Stimulated activated CD8-positive, alpha-beta memory T cell treated with anti-CD3 and anti-CD28 coated beads, Interleukin-7, amount 100 ng/mL, for 1 hour (primary cell): ENCODE measurements at places on chromosomes 1 and 21.

DNA sequence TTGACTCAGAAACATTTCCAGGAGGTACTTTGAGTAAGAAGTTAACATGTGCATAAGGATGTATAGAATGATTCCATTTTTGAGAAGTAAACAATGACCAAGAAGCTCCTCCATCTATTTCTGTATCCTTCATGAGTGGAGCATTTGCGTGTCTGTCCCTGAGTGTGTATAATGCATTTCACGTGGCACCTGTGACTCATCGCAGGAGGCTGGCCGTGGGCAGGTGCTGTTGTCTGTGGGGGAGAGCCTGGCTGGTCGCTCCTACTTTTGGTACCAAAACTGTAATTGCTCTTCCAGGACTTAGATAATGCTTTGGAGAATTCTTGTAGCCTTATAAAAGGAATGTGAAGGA lies 16.5 kb downstream of the SLC37A1 start:
- DNase-seq: no peak

GRCh38 chr1:44338136-44338535 lies 16.9 kb downstream of the ERI3 start:
- no peak for DNase-seq

GRCh38 chr1:182330303-182330702 lies 61.3 kb downstream of the GLUL start:
- no peak for DNase-seq

- no peak for DNase-seq
Observed at GRCh38 chr1:41905093-41905675, 13.5 kb downstream of the HIVEP3 start.

- no peak for DNase-seq
Observed at GRCh38 chr1:37602750-37603694, 7.3 kb upstream of the GNL2 start.

GRCh38 chr1:42259739-42260064 lies 75.3 kb downstream of the FOXJ3 start:
- DNase-seq: no peak

DNA sequence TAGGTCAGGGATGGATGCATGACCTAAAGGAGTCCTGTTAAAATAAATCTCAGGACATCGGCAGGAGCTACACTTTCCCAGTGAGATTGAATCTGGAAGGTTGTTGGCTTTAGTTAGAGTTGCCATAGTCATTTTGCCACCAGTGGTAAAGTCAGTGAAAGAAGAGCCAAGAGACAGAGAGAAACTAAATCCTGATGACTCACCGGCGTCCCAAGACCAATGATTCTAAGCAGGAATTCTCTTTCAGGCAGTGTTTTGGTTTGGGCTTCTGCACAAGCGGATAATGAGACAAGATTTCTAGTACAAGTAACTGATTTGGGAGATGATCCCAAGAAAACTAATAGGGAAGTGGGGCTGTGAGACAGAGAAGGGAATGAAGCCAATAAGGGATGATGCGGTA lies 88.8 kb upstream of the ETS2 start:
- DNase-seq: no peak

DNA sequence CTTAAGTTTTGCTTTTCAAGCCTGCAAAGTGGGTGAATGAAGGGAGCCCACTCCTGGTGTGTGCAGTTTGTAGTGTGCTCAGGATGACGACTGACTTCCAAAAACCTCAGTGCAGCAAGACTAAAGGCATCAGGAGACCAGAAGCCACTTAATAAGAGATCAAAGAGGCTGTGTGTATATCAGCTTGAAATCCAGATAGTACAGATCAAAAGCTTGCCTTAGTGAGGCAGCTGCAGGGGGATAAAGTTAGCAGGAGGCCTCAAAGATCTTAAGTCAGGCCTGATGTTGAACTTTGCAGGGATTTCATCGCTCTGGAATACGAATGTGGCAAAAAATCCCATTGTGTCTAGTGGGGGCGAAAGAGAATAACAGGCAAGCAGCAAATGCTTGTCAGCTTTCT lies 99.8 kb downstream of the PATJ start:
- DNase-seq: no peak

- no peak for DNase-seq
Observed at GRCh38 chr1:24966121-24966723, 36.1 kb upstream of the RUNX3 start.

DNA sequence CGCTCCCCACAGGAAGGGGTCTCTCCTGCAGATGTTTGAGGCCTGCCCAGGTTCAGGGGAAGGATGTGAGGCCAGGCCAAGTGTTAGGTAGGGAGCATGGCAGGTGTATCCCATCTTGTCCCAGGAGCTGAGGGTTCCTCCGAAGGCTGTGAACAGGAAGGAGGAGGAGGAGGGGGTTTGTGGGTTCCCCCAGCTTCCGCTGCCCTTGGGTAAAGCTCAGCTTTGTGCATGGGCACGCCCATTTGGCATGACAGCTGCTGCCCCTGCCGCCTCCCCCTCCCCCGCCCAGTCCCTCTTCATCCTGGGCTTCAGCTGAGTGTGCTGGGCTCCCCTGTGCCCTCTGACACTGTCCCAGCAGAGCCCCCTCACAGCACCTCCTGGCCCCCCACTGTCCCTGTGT lies 25.5 kb downstream of the TNFRSF8 start:
- no peak for DNase-seq

- no peak for DNase-seq
Observed at GRCh38 chr21:45079351-45079750, 5.0 kb downstream of the ADARB1 start.

GRCh38 chr1:201838381-201838780 lies 9.4 kb downstream of the IPO9 start:
- DNase-seq: no peak

GRCh38 chr1:93694039-93694438 lies 12.4 kb upstream of the BCAR3 start:
- DNase-seq: no peak

DNA sequence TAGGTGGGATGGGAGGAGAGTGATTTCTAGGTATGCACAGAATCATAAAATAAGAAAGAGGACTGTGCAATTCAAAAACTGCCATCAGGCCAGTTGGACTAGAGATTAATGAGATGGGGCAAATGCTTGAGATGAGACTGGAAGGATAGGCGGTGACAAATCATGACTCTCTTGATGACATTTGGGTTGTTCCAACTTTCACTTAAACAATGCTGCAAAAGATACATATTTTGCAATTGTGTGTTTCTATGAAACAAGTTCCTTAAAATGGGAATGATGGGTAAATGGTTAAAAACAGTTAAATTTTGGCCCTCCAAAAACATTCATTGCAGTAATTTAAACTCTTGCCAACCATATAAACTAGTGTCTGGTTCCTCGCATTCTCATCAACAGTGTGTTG lies 55.2 kb downstream of the RNASEL start:
- no peak for DNase-seq

DNA sequence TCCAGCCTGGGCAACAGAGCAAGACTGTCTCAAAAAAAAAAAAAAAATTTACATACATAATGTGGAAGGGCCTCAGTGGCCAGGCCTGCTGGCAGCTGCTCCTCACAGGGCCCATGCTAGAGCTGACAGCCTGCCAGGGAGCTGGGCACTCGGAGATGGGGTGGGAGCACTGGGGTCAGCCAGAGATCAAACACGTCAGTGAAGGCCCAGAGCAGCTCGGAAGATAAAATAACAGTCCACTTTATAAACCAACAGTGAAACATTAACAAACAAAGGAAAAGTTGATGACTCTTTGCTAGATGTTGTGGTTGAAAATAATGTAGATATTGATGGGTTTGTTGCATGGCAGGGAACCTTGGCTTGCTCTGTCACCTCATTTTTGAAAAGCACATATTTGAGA lies 42.7 kb downstream of the ATP5PF start:
- no peak for DNase-seq

GRCh38 chr1:204673209-204673608 lies 12.3 kb downstream of the LRRN2 start:
- DNase-seq: no peak

DNA sequence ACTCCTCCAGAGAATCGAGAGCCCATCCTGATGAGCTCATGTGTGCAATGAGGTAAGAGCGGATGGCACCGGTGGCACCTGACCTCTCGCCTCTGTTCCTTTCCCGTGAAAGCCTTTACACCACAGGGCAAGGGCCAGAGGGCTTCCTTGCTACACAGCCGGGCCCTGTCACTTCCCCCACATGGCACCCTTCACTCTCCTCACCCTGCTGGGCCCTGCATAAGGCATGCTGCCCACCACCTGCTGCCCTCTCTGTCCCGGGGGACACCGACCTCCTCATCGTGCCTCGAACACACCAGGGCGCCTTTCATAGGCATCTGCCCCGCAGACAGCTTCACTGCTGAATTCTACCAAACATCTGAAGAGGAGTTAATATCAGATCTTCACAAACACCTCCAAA lies 45.1 kb upstream of the C1orf174 start:
- no peak for DNase-seq

GRCh38 chr1:9115351-9116205 lies 13.3 kb downstream of the GPR157 start:
- DNase-seq: no peak

GRCh38 chr1:34406833-34407539 lies 230.3 kb downstream of the C1orf94 start:
- no peak for DNase-seq
